ENCODE measurements at places on chromosomes 6 and 20.

DNA sequence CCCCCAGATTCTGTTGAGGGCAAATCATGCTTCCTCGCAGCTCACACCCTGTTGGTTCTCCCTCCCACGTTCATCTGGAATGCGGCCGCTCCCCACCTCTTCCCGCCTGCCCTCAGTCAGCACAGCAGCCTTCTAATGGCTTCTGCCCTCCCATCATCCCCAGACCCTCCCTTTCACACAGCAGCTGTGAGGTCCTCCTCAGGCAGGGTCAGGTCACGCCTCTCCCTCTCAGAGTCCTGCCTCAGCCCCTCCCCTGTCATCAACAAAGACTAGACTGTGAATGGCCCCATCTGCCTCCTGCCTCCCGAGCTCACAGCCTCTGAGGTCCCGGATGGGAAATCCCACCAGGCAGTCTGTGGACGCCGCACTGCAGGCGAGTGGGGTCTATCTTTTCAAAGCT lies 7.9 kb upstream of the BHLHE23 start:
- DNase-seq: no peak

DNA sequence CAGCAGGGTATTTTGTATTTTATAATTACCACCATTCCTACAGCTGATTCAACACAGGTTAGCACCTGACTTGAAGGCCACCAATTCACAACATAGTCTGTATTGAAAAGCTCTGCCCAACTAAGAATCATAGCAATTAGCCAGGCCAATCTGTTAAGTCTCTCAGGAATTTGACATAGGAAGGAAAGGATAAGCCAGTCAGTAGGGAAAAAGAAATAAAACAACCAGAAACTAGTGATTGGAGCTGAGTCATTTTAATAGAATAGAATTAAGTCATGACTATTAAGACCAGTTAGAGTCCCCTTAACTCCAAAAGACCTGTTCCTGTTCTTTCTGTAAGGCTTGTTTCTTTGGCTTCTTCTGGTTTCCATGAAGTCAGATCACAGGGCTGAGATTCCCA lies 8.1 kb downstream of the RANBP9 start:
- no peak for DNase-seq

DNA sequence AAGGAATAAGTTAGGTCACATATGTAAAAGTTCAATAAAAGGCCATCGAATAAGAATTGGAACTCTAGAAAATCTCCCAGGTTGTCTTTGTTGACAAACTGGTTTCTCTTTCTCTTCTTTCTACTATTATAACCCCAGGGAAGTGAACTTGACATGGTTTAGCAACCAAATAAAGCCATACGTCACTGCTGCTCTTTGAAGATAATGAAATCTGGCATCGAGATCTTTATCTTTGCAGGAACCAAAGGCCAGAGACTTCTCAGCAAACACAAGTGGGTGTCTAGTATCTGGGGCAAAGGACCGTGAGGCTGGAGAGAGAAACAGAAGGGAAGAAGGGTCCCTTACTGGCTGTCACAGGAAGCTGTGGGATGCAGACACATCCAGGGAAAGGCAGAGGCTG lies 286.7 kb upstream of the CDYL start:
- DNase-seq: no peak

GRCh38 chr6:79377047-79377446 lies 142.6 kb upstream of the HMGN3 start:
- DNase-seq: no peak

DNA sequence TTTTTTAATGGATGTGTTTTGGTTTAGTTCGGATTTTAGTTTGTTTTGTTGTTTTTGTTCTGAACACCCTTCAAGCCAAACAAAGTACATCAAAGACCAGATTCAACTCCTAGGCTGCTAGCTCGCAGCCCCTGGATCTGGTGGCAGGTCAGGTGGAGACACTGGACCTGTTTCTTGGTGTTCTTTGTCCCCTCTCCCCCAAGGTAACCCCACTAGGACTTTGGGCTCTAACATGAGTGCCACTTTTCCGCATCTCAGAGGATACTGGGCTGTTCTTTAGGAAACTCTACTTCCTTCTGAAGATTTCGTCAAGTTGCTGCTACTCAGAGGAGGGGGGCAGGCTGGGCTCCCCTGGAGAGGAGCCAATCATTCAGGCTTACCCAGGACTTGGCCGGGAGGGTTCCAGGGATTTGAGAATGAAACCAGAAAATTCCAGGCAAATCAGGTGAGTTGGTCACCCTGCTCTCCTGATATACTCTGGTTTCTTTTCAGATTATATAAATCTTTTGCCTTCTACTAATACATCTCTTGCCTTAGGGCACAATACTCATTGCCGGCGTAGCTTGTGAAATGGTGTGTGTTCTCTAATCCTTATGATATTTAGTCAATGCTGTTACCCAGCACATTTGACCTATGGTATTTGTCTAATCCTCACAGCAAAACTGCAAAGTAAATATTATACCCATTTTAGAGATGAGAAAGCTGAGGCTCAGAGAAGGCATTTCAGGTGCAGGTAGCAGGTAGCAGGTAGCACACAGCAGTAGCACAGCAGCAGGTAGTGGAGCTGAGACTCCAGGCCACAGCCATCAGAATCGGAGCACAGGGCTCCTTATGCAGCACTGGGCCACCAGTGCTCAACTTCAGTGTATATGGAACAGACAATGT lies 291.6 kb downstream of the TSHZ2 start:
- no peak for DNase-seq

Data from activated CD4-positive, alpha-beta T cell treated with anti-CD3 and anti-CD28 coated beads for 24 hours (primary cell).